NCI-H2171 (cell line): ENCODE measurements at places on chromosomes 5 and 9.

GRCh38 chr9:128323212-128323730, 632 bp downstream of the COQ4 start:
- DNase-seq, result no peak

DNA sequence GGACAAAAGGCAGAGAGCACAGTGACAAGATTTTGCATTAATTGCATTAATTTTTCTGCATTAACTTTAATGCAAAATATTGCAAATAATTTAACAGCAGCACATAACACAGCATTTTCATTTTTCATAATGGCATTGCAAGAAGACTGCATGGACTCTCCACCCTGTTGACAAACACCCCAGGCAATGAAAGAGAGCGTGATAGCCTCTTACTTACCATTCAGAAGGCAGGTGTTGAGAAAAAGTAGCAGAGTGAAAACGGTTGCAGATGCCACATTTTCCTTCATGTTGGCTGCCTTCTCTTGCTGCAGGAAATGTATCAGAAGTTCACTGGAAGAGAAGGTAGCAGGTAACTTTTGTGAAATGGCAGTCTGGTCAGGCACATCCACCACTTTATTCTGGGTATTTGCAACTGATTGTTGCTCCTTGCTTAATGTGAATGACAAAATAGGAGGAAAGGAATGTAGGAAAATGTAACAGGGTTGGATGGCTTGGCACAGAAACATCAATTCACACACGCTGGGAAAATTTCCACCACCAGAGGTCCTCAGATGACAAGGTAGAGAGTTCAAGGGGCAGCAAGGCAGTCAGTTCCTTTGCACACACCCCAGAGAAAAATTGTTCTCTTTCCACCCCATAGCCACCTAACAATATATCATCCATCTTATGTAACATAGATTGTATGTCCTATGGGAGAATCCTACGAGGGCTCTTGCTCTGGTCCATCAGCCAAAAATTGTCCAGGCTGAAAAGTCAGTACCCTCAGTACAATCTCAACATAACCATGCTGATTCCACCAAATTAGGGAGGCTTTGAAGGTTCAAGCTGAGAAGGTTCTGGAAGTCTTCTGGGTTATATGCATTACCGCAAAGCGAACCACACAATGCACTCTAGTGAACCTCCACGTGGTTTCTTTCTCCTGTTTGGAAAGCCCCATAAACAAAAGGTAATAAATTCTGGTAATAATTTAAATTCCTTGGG, 41.9 kb upstream of the AGXT2 start:
- DNase-seq, result peak; percentile 11

GRCh38 chr5:139017624-139018023, 142.5 kb upstream of the LRRTM2 start:
- DNase-seq, result no peak

- DNase-seq, result no peak
Measured at GRCh38 chr5:68688547-68688946, 405.3 kb upstream of the SLC30A5 start.

DNA sequence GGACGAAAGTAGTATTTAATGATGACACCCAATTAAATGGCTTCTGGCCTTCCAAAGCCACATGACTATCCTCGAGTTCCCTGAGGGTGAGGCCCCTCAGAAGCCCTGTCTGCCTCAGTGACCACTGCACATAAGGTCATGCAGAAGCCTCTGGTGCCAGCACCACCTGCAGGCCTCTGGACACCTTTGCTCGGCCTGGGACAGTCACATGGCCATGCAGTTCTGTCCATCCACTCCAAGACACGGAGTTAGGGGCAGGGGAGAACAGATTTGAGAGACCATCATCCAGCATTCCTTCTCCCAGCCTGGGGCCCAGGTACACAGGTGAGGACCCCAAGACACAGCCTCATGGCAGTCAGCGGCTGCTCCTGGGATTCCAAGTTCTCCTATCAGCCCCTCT, 145.0 kb downstream of the ROR2 start:
- DNase-seq, result no peak

DNA sequence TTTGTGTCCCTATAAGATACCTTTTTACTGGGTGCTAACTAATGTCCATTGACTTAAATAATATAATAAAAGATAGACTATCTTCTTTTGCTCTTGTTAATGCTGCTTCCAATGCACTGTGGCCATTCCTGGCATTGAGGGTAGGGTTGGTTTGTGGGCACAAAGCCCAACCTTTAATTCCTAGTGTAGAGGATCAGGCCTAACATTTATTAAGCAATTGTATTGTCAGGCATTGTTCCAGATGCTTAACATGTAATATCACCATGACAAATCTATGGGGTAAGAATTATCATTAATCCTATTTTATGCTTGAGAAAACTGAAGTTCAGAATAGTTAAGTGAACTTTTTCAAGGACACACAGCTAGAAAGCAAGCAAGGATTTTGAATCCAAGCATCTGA, 60.4 kb upstream of the GPBP1 start:
- no peak for DNase-seq

DNA sequence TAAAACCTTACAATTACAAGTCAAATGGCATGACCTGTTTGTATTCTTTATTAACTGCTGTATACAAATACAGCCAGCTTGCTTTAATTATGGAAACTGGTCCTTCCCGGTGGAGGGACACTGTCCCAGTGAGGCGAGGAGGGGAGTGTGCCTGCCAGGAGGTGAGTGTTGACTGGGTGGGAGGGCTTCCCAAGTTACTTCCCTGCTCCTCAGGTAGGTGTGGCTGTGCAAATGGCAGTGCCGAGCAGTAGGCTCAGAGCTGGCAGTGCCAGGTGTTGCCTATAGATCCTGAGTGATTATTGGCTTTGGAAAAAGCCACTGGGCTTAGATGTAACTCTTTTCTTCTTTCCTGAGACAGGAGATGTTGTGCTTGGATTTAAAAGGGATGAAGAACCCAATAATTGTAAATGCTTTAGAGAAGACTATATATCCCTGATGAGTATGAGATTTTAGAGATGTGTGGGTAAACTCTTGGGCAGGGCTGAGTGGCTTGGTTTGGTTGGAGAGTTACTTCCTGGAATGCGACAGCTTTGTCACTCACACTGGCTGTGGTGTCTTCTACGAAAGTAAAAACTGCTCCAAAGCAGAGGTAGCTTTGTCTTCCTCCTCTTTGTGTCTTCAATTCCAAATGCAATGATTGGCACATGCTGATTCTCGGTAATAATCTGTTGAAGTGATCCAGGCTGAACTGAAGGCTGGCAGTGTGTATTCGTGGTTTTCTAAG, 43.7 kb downstream of the GLRX start:
- DNase-seq, result no peak

DNA sequence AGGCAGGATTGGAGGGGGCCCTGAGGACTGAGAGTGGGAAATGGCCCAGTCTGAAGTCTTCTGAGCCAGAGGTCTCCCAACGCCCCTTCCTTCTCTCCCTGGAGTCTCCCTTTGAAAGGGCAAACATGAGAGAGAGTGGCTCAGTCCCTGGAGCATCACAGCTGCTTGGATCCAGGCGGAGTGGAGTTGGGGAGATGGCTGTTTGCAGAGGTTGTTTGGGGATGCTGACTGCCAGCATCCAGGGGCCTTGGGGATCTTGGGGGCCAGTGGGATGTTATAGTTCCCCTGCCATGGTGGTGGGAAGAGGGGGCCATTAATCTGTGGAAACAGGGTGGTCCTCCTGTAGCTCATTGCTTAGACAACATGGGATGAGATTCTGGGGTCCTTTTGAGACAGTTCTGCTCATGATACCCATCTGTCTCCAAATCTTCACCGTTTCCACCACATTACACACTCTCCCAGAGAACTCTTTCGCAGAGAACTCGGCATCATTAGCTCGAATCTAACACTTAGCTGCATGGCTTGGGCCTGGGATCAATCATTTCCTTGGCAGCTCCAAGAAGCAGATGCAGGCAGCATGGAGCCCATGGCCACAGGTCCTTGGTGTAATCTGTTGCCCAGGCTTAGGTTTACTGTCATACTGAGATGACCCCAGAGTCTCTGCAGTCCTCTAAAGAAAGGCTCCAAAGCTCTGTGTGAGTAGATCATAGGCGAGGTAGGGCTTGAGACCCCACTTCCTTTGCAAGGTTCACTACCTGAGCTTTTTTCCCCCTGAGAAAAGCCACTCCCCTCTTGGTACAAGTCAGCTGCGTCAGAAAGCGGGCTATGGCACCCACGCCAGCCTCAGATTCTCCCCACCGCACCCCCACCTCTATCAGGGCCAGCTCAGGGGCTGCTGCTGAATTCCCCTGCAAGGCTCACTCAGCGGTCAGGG, 54.4 kb upstream of the SH3PXD2B start:
- DNase-seq, result no peak

DNA sequence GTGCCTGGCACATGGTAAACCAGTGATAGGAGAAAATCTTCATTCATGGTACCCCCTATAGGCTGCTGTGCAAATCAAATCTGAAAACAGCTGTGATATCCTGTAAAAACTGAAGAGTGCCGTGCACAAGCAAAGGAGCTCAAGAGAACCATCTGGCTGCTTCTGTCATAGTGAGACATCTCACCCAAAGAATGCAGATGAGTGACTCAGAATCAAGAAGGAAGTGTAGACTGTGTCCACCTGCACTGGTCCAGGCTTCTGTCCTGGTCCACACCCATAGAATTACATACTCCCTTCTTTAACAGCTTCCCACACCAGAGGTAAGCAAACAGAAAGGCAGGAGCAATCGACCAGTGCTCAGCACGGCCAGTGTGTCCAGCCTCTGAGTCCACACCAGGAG, 195.9 kb downstream of the ASTN2 start:
- peak; percentile 37 for DNase-seq

GRCh38 chr9:14198047-14198840, 115.7 kb downstream of the NFIB start:
- DNase-seq, result no peak

DNA sequence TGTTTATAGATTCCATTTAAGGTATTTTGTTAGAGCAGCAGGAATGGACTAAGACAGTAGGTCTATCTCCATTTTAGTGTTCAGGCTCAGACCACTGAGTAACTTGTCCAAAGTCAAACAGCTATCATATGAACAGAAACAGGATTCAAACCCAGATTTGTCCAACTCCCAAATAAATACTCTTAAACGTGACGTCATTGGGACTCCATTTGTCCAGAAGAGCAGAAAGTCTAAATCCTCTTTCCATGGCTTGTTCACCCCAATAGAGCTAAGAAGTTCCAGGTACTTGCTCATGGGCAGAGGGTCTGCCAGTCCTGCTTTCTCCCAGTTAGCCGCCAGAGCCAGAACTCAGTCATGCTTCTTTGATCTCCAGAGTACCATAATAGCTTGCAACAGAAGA, 16.3 kb upstream of the VLDLR start:
- no peak for DNase-seq

- DNase-seq, result no peak
Measured at GRCh38 chr5:29239606-29240005, 1953.9 kb upstream of the CDH6 start.

GRCh38 chr9:21053851-21054250, 22.4 kb upstream of the HACD4 start:
- no peak for DNase-seq

DNA sequence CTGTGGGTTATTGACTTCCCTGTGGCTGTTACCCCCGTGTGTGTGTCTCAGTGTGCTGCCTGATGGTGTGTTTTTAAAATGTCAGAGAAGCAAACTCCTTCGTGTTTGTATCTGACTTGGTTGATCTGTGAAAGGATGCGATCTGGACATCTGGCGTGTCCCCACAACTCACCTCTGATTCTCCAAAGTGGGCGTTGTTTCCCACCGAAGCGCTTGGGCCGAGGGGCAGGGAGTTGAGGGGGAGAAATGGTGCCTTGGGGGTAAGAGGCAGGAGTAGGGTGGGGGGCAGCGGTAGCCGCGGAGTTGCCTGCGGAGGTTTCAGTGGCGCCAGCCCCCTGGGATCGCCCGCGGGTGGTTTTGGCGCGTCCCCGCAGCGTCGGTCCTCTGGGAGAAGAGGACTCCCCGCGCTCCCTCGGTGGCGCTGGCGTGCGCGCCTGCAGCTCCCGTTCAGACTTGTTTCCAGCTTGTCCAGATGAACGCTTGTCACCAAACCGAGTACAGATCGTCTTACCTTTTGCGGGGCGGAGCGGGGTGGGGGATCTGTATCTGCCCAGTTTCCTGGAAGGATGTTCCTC, 1.1 kb downstream of the MAST4 start:
- peak; percentile 45 for DNase-seq

DNA sequence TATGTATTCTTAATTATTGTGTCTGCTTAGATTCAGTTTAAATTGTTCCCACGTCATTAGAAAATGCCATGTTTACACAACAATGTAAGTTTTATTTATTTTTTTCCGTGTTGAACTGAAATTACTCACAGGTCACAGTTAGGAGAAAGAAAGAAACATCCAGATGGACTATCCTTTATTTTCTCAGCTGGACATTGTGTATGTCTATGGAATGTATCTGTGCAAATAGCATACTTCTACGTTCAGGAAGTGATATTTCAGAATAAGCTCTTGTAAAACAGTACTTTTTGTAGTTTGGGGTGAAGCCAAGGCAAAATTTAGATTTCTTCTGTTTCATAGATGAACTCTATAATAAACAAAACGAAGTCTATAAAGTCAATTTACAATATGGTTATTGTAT, 249.0 kb upstream of the ZNF608 start:
- DNase-seq, result no peak

GRCh38 chr9:35962126-35962906, 4.4 kb upstream of the OR2S2 start:
- DNase-seq, result no peak

DNA sequence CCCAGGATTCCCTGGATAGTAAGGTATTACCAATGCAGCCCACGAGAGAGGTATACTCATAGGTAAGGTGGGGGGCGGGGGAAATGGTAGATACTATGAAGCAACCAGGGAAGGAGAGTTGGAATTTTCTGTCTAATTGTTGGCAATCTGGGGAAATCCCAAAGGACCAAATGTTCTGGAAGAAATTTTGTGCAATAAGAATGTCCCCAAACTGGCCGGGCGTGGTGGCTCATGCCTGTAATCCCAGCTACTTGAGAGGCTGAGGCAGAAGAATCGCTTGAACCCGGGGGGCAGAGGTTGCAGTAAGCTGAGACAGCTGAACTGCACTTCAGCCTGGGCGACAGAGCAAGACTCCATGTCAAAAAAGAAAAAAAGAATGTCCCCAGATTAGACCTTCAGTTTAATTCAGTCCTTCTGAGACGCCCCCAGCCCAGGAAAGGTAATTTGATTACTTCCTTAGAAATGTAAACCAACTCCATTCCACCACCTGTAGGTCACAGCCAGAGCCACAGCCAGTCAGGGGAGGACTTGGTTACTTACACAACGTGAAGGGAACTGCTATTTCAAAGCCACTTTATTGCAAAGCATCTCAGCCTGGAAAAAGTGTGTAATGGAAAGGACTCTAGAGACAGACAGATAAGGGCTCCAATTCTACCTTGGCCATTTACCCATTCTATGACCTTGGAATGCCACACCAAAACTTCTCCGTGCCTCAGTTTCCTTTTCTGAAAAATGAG, 50.0 kb upstream of the KLF4 start:
- no peak for DNase-seq

DNA sequence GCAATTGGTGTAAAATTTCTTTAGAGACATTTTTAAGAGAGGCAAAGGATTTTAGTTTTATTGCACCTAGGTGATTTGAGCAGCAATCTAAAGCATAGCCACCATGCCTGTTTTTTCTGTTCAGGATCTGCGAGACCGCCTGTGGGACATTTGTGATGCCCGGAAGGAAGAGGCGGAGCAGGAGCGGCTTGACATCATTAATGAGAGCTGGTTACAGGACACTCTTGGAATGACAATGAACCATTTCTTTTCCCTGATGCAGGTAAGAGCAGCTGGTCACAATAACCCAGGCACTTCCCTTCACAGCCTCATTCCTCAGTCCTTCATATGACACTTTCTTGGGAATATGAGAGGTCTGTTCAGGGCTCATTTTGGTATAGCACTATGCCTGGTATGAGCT, 103.2 kb upstream of the IL7R start:
- no peak for DNase-seq

GRCh38 chr5:129118405-129118804, 23.9 kb downstream of the ISOC1 start:
- no peak for DNase-seq
